RKO (cell line): ENCODE measurements at places on chromosomes 11 and 22.

DNA sequence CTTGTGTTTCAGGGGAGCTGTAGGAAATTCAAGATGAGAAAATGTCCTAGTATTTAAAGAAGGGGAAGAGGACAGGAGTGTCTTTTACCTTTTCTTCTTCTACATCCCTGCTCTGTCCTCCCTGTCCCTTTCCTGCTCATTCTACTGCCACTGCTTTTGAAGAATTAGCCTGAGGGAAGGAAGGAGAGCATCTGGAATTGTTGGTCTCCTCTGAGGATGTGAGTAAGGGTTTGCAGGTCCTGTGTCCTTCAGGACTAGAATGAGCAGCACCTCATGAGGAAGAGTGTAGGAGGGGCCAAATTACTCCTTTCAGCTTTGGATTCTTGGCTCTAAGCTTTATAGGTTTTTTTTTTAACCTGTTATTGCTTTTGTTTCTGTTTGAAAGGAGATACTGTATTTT, 24.2 kb downstream of the SNU13 start:
- no peak for DNase-seq

DNA sequence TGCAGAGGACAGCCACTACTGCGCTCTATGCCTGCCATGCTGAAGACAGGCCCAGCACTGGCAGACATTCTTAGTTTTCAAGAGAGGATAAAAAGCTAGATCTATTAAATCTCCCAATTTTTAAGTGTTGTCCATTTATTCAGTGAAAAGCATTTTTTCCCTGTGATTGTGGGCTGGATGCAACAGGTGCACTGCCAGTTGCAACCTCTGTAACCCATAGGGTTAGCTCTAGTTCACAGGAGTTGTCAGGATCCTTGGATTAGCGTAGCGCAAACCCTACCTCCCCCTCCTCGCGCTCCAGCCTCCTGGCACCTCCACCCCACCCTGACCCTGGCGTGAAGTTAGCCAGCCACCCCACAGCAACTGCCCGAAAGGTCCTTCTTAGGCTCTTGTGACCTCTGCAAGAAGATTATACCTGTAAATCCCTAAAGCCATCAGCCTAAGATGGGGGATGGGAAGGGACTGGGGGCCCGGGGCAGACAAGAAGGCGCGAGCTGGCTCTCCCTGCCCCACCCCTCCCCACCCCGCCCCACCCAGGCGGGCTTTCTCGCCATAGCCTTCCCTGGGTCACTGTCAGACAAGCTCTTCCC, 30.9 kb downstream of the EIF3F start:
- no peak for DNase-seq

- peak; percentile 49 for DNase-seq
Measured at GRCh38 chr11:32071811-32072210, 19.1 kb upstream of the RCN1 start.

DNA sequence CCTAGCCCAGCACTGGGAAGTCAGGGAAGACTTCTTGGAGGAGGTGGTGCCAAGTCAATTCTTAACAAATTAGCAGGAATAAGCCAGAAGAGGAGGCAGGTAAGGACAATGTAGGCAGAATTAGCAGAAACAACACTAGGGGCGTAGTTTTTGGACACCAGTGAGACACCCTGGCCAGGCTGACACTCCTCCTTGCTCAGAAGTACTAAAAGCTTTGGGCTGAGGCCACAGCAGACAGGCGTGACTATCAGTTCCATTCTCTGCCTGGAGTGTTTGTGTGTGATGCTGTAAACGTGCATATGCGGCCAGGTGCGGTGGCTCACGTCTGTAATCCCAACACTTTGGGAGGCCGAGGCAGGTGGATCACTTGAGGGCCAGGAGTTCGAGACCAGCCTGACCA, 36.0 kb downstream of the PHF21B start:
- no peak for DNase-seq

- no peak for DNase-seq
Measured at GRCh38 chr11:124072147-124072546, 31.0 kb upstream of the OR10G7 start.

DNA sequence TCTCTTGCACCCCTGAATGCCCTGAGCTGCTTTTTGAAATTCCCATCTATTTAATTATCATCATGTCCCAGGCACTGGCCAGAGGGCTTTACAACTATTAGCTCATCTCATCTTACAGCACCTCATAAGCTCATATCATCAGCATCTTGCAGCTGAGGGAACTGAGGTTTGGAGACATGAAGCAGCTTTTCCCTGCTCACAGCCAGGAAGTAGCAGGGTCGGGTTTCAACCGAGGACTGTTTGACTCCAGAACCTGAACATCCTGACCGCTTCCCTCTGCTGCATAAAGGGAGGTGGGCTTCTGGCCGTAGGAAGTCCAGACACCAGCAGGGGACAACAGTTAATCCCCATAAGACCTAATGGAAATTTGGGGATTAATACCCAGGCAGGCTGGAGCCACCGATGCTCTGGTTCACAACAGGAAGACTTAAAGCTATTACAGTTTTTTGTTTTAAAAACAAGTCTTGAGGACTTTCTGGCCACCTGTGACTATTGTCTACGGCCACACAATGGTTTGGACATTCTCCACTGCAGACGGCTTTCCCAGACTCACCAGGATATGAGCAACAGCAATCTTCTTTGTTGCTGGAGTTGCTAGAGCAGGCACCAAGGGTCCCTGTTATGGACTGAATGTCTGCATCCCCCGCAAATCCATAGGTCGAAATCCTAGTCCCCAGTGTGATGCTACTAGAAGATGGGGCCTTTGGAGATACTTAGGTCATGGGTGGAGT, 47.4 kb downstream of the CHST1 start:
- DNase-seq, result no peak

GRCh38 chr11:116773203-116774097, 663 bp upstream of the BUD13 start:
- peak; percentile 73 for DNase-seq

GRCh38 chr11:64597671-64598101, 6.7 kb downstream of the SLC22A12 start:
- DNase-seq, result no peak

DNA sequence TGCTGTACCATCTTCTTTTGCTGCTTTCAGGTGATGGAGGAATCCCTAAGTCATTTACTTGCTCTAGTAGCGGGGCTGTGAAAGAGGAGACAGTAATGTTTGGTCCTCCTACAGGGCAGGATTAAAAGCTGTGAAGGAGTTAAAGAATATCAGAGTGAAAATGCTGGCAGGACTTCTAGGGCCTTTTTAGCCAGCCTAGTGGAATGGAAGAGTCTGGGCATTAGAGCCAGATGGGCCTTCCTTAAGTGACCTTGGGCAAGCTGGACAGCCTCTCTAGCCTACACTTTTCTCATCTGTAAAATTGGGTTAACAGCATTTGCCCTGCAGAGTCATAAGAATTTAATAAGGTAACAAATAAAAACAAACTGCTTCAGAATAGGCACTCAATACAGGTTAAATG, 114.7 kb downstream of the RBFOX2 start:
- no peak for DNase-seq

GRCh38 chr11:128568166-128568778, 19.1 kb downstream of the ETS1 start:
- DNase-seq, result no peak

- no peak for DNase-seq
Measured at GRCh38 chr11:17751558-17751957, 17.0 kb downstream of the KCNC1 start.

GRCh38 chr11:24295360-24295759, 201.5 kb upstream of the LUZP2 start:
- DNase-seq, result no peak

DNA sequence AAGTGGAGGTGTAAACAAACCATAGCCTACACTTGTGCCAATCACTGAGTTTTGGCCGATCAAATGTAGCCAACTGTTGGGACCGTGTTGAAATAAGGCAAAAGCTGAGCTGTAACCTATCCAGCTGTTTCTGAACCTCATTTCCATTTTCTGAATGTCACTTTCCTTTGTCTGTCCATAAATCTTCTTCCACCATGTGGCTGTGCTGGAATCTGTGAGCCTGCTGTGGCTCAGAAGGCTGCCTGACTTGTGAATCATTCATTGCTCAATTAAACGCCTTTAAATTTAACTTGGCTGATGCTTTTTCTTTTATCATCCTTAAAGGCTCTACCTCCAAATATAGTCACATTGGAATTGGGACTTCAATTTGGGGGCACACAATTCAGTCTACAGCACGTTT, 203.1 kb upstream of the MPPED2 start:
- DNase-seq, result no peak

GRCh38 chr11:16043617-16044016, 312.7 kb downstream of the SOX6 start:
- DNase-seq, result no peak

- no peak for DNase-seq
Measured at GRCh38 chr11:123653827-123654565, 428 bp downstream of the SCN3B start.

- DNase-seq, result no peak
Measured at GRCh38 chr11:73091521-73092305, 50.4 kb downstream of the FCHSD2 start.

DNA sequence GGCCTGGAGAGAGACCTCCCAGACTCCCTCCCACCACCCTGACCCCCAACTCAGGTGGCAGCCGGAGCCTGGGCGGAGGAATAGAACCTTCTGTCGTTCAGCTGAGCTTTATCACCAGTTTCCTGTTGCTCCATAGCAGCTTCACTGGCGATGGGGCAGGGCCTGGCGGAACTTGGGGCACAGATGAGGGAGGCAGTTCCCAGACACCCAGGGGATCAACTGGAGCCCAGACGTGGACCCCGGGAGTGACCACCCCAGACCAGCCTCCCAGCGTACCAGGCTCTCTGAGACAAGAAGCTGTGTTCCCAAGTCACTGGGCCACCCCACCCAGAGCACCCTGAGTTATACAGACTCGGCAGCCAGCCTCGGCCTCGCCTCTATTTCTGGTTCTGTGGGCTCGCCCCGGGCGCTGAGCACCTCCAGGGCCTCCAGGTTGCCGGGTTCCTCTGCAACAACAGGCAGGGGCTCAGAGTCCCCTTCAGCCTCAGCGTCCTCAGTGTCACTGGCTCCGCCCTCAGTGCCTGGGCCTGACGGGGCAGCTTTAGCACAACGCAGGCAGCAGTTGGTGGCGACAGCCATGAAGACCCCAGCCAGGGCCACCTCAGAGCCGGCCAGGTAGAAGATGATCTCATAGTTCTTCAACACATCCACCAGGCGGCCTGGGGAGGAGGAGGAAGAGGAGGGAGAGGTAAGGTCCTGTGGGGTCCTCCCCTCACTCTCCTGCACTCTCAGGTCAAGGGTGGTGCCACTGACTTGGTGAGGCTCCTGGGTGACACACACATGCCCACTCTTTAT, 5.7 kb downstream of the SLC16A8 start:
- DNase-seq, result no peak

DNA sequence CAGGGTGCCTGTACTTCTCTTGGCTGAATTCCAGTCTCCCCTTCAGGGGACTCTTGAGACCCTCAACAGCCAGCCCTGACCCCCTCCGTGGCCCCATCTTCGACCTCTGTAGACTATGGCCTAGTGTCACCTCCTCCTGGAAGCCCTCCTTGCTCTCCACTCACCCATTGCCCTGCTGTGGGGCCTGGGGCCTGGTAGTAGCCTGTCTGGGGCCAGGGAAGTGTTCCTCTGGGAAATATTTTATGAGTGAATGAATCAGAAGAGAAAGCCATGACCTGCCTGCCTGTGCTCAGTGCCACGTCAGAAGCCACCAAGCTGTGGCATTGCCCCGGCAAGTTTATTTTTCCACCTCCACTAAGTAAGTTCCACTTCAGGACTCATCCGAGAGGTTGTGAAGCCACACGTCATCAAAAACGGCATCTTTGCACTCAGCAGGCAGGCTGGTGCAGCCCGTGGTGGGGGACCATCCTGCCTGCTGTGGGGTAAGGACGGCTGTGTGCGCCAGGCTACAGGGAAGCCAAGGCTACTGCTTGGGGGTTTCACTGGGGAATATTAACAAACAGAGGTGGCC, 59.6 kb upstream of the PPARA start:
- DNase-seq, result no peak

GRCh38 chr11:1817000-1817399, 17.8 kb upstream of the SYT8 start:
- DNase-seq, result no peak

- no peak for DNase-seq
Measured at GRCh38 chr11:134724106-134724778, 312.2 kb upstream of the B3GAT1 start.

GRCh38 chr11:99739464-99740089, 718.8 kb downstream of the CNTN5 start:
- peak; percentile 7 for DNase-seq

- DNase-seq, result no peak
Measured at GRCh38 chr11:108221911-108222573, 396 bp downstream of the NPAT start.

- DNase-seq, result no peak
Measured at GRCh38 chr22:23130697-23131096, 11.1 kb downstream of the RSPH14 start.

DNA sequence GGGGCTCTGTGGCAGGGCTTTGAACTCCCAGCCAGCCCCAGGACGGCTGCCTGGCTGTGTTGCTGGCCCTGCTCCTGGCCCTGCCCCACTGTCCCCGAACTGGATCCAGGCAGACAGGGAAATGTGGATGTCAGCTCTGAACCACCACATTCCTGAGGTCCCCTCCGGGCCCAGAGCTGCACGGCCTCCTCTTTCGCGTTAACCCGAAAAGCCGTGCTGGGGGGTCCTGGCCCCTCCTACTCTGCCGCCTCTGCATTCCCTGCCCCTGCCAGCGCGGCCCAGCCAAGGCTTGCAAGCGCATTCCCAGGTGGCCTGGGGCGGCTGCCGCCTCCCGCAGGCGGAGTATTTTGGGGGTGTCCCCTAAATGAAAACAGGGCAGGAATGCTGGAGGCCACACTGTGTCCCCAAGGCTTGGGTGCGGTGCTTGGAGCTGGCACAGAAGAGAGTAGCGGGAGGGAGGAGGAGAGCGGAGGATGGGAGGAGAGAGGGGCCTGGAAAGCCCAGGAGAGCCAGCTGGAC, 5.4 kb downstream of the LINC01488 start:
- no peak for DNase-seq

DNA sequence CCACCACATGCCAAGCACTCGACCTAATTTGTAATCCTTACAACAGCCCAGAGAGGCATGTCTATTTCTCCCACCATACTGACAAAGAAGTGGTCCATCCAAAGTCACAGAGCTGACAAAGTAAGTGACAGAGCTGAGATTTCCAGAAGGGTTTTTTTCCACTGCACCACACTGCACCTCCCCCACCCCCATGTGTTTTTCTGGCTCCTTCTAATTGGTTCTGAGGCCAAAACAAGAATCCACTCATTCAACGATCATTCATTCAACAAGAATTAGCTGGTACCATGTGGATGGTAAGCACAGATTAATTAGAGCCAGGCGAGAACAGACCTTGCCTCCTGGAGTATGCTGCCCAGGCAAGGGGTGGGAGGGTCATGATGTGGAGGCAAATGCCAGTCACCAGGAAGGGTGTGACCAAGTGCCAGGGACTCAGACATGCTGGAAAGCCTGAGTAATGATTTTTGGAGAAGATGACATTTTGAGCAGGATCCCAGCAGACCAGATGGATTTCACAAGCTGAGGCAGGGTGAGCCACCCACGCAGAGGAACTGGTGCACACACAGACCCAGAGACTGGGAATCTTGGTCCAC, 14.9 kb upstream of the PRG2 start:
- no peak for DNase-seq

- DNase-seq, result no peak
Measured at GRCh38 chr22:40322021-40322420, 24.3 kb upstream of the ADSL start.

- DNase-seq, result no peak
Measured at GRCh38 chr11:35153280-35153679, 14.3 kb downstream of the CD44 start.

- peak; percentile 19 for DNase-seq
Measured at GRCh38 chr11:111347723-111348115, 31.4 kb downstream of the POU2AF1 start.
